ENCODE measurements at places on chromosomes 3 and 15.

DNA sequence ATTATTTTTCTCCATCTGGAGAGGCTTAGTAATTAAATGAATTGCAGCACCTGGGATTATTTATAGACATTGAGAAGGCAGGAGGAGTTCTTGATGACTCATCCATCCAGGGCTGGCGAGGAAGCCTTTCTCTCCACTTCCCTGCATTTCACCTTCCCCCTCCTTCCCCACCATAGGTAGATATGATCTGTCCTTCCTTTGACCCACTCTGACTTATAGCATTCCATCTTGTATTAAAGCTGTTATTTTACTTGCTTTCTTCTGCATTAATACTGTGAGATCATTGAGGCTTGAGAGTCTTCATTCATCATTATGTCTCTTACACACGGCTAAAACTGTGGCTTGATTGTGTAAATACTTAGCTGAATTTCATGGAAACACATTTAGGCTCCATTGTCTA, 288.8 kb downstream of the FEZF2 start:
- no peak for DNase-seq

- DNase-seq, result no peak
Observed at GRCh38 chr15:31206386-31207181, 105.1 kb upstream of the TRPM1 start.

- DNase-seq, result no peak
Observed at GRCh38 chr3:147305533-147306250, 100.7 kb downstream of the ZIC4 start.

- DNase-seq, result peak; percentile 60
Observed at GRCh38 chr15:31327669-31328427, 1.2 kb downstream of the KLF13 start.
